Stimulated activated CD4-positive, alpha-beta T cell treated with anti-CD3 and anti-CD28 coated beads, Interleukin-4, amount 100 ng/mL, for 24 hours (primary cell): ENCODE measurements at places on chromosomes 13 and 19.

DNA sequence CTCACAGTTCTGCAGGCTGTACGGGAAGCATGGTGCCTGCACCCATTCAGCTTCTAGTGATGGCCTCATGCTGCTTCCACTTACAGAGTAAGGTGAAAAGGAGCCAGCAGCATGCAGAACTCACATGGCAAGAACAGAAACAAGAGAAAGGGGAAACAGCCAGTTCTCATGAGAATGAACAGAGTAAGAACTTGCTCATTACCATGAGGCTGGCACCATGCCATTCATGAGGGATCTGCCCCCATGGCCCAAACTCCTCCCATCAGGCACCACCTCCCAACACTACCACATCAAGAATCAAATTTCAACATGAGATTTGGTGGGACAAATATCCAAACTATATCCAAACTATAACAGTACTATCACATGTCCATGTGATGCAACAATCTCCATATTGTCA, 72.1 kb downstream of the KATNAL1 start:
- DNase-seq: no peak

- no peak for DNase-seq
These were observed 143.2 kb upstream of the EDNRB start for GRCh38 chr13:78061806-78062205.

DNA sequence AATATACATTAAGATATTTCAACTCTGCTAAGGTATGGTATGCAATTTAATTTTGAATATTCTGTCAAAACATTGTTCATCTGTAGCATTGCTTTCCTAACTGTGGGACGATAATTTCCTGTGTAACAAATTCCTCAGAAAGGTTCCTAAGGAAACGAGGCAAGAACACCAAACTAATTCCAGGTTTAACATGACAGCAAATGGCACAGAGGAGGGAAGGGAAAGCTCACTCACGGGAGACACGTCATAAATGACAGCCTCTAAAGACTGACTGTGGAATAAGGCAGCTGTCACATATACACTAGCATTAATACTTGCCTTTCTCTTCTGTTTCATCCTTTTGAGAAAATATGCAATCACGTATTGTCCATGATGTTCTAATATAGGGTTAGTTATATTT, 380.6 kb downstream of the LIG4 start:
- DNase-seq: no peak

DNA sequence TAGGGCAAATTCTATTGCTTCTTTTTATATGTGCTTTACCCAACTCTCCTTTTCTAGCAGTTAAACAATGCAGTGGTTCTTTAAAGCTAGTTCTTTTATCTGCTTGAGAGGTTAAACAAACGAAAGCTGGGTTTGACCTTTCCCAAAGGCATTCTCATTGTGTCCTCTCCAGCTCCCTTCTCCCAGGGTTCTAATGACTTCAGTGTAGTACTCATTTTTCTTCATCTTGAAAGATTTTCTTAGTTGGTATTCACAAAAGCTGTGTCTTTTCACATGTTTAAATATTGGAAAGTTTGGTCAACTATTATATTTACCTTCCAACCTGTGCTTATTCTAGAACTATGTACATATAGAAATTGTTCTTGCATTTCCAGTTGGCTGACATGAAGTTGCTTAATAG, 1.5 kb downstream of the WASF3 start:
- no peak for DNase-seq

- no peak for DNase-seq
These were observed 47.1 kb downstream of the TGDS start for GRCh38 chr13:94548821-94549231.

DNA sequence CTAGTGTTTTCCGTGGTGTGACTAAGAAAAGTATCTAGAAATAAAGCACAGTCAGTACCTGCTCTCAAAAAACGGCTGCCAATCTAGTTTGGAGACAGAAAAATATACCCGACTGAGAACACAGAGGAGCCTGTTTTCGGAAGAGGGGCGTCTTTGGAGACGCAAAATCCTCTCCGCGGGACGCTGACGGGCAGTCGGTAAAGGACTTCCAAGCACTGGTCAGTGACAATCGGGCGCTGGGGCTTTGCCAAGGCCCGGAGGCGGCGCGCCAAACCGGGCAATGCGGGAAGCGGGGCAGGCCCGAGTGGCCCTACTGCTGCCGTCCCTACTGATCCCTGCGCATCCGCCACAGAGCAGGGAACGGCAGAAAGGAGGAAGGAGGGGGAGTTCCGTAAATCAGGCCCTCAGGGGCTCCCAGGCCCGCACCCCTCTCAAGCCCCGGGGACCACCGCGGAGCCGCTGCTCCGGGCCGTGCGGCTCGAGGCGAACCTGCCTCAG, 588 bp upstream of the DPY19L3 start:
- DNase-seq: peak; percentile 24

DNA sequence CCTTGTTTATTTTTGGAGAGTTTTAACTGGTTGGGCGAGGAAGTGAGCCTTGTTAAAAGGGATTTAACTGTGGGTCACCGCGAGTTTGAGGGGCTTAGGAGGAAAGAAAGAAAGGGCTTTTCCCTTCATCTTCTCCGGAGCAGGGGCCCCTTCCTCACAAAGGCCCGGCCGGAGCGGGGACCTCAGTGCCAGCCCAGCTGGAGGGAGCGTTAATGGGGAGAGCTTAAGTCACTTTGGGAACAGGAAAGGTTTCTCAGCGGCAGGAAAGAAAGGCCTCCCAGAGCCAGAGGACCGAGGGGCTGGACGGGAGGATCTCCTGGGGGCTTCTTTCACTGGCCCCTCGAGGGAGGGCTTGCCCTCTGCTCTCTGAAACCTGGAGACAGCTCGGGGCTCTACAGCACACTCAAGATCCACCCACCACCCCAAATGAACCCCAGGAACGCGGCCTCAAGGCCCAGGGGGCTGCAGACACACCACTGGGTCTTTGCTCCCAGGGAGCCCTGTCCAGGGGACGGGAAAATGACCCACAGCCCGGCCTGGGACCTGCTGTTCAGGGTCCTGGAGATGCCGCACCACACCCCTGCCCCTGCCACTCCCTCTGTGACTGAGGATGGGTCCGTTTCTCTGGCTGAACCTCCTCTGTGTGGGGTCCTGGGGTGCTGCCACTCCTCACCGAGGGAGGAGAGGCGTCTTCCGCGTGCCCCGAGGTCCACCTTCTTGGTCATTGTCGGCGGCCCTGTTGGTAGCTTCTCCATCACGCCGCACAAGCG, 128.3 kb downstream of the URI1 start:
- no peak for DNase-seq

DNA sequence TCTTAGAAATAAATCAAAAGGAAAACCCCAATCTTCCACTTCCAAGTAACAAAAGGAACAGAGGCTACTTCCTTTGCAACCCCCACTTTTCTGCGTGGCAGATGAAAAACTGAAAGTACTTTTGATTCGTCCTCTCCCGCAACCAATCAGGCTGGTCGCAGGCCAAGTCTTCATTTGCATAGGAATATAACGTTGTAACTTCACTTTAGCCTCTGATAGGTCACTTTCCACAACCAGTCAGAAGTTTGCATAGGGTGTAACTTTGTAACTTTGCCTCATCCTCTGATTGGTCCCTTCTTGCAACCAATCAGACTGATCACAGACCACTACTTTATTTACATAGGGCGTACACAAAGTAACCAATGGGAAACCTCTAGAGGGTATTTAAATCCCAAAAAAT, 37.2 kb downstream of the TGDS start:
- no peak for DNase-seq

DNA sequence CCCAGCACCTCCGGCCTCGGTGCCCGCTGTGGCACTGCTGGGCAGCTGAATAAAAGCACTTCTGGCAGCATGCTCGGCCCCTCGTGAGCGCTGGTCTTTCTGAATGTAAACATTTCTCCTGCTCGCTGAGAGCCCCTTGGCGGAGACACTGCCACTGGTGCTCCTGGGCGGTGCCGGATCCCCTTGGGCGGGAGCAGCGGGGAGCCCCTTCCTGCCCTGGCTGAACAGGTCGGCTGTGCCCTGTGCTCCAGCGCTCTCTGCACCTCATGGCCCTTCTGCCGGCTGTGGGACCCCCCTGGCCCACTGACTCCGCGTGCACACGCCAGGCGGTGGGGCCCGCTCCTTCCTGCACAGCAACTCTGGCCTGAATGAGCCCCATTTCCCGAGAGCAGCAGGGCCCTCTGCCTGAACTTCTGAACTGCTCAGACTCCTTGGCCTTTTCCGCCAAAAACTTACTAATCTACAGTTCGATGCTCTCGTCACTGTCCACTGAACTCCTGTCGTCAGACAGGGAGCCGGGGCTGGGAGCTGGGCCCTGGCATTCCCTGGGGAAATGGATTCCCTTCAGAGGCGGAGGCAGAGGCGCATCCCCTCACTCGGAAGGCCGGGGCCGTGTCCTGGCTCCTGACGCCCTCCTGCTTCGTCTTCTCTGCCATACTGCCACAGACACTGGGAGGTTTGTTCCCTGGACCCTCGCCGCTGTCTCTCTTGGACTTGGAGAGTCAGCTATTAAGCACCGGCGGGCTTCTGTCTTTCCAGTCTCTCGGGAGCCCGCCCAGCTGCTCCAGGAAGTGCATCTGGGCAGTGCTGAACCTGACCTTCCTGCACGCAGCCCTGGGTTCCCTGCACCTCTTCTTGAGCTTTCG, 14.2 kb downstream of the RB1 start:
- DNase-seq: no peak

DNA sequence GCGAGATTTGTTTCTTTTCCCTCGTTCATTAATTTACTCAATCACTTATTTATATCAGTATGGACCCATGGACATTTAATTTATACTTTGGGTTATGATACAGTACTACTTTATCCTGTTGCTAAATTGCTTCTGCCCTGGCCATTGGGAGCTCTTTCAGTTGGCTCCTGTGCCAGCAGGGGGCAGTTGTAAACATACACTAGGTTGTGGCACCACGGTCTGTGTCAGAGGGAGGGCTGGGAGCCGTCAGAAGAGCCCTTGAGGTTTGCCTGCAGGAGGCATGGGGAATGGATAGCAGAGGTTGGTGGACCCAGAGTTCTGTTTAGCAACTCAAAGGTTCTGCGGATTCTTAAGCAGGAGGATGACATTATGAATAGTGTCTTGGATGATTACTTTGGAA, 94.3 kb downstream of the ERCC5 start:
- no peak for DNase-seq

DNA sequence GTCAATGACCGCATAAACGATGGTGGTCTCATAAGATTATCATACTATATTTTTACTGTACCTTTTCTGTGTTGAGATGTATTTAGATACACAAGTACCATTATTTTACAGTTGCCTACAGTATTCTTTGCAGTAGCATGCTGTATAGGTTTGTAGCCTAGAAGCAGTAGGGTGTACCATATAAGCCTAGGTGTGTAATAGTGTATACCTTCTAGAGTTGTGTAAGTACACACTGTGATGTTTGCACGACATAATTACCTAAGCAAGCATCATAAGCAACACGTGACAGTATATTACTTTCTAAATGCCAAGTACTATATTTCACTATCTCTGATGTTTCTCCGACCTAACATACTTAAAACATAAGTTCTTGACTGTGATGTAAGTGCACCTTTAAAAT, 2.7 kb downstream of the LPAR6 start:
- DNase-seq: no peak

DNA sequence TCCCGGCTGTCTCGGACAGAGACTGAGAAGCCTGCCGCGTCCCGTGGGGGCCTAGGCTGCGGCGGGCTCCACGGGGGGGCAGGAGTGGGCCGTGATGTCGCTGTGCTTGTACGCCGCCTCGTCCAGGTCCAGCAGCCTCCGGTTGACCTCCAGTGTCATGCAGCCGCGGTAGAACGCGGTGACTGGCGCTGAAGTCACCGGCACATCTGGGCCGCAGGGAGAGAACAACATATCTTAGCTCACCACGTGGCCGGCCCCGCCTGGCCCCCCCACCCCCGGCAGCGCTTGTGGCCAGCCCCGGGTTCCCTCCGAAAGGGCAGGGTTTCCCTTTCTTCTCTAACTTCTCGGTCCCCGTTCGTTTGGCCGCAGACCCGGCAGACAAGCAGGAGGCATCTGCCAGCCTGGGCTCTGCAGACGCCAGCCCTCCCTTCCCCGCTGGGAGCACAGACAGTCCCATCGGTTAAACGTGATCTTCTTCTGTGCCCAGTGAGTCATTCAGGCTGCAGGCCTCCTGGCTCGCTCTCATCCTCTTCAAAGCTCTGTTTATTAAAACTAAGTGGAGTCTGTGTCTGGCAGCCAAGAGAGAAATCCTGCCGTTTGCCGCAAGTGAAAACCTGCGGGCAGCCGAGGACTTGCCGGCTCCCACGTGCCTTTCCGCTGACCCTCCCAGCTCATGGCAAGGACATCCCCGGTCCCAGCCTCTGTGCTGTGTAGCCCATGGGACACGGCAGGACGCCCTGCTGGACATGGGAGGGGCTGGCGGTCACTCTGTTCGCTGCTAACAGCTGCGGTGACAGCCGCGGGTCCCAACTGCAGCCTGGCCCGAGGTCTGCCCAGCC, 42.8 kb downstream of the GAS6 start:
- no peak for DNase-seq

DNA sequence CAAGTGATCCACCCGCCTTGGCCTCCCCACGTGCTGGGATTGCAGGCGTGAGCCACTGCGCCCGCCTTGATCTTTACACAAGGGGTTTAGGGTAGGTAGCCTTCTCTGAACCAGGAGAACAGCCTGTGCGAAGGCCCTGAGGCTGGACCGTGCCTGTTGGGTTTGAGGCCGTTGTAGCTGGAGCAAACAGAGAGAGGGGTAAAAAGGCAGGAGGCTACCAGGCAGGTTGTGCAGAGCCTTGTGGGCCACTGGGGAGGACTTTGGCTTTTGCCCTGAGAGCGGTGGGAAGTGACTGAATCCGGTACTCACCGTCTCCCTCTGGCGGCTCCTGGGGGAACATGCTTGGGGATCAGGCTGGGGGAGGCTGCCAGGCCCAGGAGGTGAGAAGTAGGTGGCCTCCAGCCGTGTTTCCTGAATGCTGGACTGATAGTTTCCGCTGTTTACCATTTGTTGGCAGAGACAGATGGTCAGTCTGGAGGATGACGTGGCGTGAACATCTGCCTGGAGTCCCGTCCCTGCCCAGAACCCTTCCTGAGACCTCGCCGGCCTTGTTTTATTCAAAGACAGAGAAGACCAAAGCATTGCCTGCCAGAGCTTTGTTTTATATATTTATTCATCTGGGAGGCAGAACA, 24.6 kb downstream of the SPC24 start:
- DNase-seq: peak; percentile 77

GRCh38 chr13:40916207-40916998, 102.7 kb downstream of the ELF1 start:
- no peak for DNase-seq
